Activated CD4-positive, alpha-beta T cell treated with anti-CD3 and anti-CD28 coated beads for 48 hours (primary cell): ENCODE measurements at places on chromosomes 7 and 10.

- DNase-seq: no peak
These were observed 177.9 kb upstream of the PLXDC2 start for GRCh38 chr10:19638182-19638895.

DNA sequence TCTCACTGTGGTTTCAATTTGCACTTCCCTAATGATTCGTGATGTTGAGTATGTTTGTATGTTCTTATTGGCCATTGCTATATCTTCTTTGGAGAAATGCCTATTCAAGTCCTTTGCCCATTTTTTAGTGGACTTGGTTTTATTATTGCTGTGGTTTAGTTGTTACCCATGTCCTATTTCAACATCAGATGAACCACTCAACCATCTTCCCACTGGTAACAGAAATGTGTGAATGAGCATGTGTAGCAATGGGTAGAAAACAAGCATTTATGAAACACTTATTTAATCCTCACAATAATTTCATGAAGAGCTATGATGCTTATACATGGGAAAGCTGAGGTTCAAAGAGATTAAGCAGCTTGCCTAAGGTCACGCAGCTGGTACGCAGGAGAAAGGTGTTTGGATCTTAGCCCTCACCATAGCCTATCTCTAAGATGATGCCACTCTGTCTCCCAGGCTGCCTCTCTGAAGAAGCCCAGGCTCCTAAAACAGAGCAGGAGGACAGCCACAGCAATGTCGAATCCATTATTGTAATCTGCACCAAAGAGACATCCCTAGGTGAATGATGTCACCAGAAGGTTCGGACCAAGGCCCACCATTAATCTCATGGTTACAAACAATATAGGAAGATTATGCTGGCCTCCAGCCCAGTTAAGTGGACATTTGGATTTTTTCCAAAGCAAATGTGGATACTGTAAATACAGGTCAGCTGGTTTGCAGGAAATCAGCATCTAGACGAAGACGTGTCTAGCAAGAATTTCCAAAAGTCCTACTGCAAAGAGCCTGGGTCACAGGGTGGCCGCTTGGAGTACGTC lies 447.6 kb upstream of the ZMIZ1 start:
- DNase-seq: no peak

GRCh38 chr10:25828475-25828874 lies 105.6 kb upstream of the MYO3A start:
- no peak for DNase-seq

DNA sequence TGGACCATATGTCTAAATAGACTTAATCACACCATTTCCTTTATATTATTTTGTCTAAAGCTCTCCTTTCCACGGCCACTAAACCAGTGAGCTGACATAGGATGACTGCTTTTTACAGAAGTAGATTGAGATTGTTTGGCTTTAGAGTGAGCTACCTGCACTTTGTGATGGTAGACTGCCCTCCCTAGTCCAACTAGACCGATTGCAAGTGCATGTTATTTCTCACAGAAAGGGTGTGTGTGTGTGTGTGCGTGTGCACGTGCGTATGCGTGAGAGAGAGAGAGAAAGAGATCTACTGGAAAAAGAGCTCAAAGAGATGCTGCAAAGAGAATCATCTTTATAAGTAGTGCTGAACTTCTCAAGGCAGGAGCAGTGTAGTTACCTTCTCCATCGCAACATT lies 60.7 kb downstream of the VCL start:
- peak; percentile 27 for DNase-seq

- DNase-seq: no peak
These were observed 63.2 kb upstream of the TMEM168 start for GRCh38 chr7:112853422-112853821.

DNA sequence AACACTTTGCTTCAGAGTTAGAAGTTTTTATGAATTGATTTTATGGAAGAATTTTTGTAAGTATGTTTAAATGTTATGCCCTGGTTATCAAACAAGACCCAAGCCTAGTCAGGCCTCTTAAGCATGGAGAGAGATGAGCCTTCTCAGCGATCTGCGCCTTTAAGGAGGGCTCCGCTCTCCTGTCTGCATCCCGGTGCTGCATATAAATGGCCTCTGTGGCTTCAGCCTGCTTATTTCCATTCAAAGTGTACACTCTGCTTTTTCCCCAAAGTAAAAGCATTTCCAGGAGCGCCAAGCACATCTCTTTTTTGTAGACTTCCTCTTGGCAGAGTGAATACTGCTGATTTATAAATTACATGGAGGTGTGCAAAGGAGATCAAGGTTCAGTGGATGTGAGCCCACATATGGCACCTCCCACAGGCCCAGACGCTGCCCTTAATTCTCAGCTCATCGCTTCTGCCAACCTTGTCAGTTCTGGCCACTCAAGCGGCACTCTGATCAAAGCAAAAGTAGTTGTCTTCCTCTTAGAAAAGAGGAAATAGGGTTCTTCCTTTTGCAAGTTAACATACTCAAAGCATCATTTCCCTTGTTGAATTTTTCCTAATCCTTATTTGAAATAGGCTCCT lies 70.0 kb upstream of the SFMBT2 start:
- no peak for DNase-seq

- DNase-seq: peak; percentile 84
These were observed 2.2 kb downstream of the NPM3 start for GRCh38 chr10:101780818-101781654.
